ENCODE measurements at places on chromosomes 5 and 9. TPM values are rescaled to one million over a fixed set of nuclear protein-coding genes. Genes with fewer than 3 reads are reported as not detected.

DNA sequence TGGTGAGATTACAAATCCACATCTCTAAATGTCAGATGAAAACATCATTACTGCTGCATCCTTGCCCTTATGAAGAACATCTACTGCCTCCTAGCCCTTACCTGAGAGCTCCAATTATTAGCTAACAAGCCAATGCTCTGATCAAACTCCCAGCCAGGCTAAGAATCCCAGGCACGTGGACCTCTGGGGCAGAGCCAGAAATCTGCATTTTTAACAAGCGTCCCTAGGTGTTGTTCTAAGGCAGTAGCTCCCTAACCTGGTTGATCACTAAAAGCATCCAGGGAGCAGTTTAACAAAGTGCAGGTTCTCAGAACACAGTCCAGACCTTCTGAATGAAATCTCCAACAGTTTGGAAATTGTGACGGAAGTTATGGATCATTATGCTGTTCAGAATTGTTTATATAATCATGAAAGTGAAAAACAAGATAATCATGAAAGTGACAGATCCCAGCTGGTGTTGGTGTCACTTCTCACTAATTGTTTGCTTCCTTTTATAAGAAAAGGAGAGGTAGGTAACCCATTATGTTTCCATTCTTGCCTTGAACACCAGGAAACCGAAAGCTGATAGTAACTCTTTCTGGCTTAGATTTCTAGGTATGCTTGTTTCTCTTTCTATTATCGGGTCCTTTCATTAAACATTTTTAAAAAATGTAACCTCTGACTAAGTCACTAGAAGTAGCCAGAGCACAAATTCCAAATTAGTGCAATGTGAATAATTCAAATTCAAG, 216.5 kb upstream of the NR4A3 start:
- DNase-seq = no peak

GRCh38 chr9:70529833-70530232, 115.4 kb upstream of the KLF9 start:
- no peak for DNase-seq

The ZBED3 gene
- total RNA-seq = 7.6 TPM

- no peak for DNase-seq
Observed at GRCh38 chr9:94867842-94868312, 141.4 kb downstream of the AOPEP start.

GRCh38 chr5:134124289-134125038, 10.0 kb downstream of the TCF7 start:
- DNase-seq = no peak

The OTP gene
- total RNA-seq = not detected

DNA sequence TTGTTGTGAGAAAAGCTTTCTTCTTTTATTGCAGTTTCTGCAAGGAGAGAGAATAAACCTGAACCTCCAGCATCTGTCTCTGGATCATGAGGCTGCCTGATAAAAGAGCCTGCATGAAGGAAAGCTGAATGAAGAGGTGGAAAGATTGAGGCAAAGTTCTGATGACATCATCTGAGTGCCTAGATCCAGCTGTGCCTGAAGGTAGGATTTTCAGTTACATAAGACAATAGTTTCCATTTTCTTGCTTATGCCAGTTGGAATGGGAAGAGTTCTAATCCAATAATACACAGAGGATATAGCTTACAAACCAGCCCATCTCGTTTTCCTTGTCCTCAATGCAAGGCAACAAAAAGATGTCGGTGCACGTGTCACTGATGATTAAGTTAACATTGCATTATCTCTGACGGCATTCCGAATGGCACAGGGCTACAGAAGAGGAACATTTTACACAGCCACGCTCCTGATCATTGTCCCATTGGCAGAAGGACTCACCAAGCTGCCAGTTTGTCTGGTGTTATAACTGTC, 105.5 kb upstream of the ERCC6L2 start:
- DNase-seq = no peak

The MAN2A1 gene
- total RNA-seq = 45.2 TPM

- no peak for DNase-seq
Observed at GRCh38 chr5:129672006-129672405, 75.9 kb upstream of the MINAR2 start.

DNA sequence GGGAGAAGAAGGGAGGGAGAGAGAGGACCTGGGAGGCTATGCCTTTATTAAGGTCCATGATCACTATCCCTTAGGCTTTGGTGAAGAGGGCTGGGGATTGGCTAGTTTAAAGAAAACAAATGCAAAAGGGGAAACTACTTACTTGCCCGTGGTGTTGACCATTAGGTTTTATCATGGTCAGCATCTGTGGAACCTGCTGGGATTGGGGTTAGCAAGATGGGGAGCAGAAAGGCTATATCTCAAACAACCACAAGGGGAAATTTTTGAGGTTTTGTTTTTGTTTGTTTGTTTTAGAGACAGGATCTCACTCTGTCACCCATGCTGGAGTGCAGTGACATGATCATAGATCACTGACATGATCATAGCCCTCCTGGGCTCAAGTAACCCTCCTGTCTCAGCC, 9.0 kb upstream of the RAD23B start:
- DNase-seq = no peak

The CTXN3 gene
- not detected for total RNA-seq

The AFAP1L1 gene
- 54.8 TPM for total RNA-seq

The SOX30 gene
- total RNA-seq = 0.13 TPM

- DNase-seq = no peak
Observed at GRCh38 chr5:5363045-5363444, 59.4 kb upstream of the ICE1 start.

DNA sequence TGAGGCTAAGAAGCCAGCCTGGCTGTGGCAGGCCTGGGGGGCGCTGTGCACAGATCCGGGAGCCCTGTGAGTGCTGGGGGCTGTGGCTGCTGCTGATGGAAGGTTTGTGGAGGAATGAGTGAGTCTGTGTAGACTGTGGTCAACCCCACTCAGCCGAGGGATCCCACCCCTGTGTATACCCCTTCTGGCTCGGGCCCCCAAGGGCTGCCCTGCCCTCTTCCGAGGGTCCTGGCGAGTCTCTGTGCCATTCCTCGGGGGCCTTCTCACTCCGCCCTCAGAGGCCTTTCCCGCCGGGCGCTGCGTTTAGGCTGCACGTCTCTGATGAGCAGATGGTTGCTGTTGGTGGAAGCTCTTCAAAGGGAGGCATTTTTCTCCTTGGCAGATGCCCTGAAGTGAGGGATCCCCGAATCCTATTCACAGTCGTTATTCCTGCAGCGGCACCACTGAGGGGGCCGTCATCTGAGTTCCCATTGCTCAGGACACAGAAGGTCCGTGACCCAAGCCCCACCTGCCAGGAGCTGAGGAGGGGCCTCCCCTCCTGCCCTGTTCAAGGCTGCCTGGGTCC, 94.1 kb downstream of the RXRA start:
- no peak for DNase-seq

- no peak for DNase-seq
Observed at GRCh38 chr5:90446961-90447360, 27.6 kb downstream of the MBLAC2 start.

- no peak for DNase-seq
Observed at GRCh38 chr9:124257070-124257843, 492 bp upstream of the NEK6 start.

- DNase-seq = no peak
Observed at GRCh38 chr9:21779397-21779796, 23.0 kb upstream of the MTAP start.

DNA sequence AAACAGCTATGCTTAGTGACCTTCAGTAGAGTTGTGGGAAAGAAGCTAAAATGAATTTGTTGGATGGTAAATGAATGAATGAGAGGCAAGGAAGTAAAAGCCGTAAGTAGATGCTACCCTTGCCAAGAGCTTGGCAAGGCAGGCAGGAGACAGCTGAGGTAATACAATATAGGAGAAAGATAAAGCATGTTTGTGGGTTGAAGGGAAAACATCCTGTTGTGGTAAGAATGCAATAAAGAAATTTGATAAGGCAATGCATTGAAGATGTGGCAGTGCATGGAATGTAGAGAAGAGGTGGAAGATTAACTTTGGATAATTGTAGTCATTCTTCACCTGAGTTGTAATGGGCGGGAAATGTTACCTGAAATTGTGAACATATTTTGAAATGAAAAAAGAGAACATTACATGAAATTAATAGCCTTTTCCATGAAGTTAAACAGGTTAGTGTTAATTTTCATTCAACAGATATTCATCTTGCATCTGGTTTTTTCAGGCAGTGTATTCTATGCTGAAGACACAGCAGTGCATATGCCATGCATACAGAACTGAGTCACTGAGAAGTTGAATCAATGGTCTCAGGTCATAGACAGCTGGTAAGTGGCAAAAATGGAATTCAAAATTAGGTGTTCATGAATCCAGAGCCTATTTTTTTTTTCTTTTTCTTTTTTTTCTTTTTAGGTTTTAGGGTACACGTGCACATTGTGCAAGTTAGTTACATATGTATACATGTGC, 43.4 kb upstream of the SPINK5 start:
- no peak for DNase-seq

DNA sequence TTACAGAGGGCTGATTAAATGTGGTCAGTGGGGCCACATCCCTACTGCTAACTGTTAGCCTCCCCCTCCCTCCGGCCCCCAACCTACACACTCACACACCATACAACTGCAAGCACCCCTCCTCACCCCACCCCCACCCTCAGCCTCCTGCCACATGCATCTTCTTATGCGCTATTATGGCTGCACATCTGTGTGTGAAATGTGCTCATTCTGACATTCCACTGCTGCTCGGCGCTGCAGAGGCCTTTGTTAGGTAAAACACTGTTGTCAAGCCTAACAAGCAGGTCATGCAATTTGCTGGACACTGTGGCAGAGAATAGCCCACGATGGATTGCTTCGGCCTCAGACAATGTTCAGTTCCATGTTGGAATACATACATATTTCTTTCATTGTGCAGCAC, 173.6 kb downstream of the NR2F1-AS1 start:
- no peak for DNase-seq

GRCh38 chr5:74633695-74634094, 6.8 kb downstream of the ENC1 start:
- DNase-seq = no peak

- no peak for DNase-seq
Observed at GRCh38 chr9:78542491-78543181, 245.7 kb downstream of the PSAT1 start.

DNA sequence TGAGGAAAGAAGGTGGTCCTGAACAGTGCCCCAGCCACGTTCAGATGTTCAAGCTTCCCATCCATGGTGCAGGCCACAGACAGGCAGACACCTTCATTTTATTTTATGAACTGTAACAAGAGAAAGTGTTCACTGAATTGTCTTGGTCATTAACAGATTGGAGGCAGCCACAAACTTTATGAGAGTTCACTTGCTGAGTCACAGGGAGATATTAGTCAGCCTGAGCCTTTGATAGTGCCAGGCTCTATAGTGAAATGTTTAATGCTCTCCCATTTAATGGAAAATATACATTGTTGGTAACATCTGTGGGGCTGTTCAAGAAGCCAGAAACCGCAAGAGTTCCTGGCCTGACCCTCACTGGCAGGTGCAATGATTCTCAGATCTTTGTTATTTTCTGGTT, 237.0 kb downstream of the TENT4A start:
- no peak for DNase-seq

The PCDHGA5 gene
- 8.8 TPM for total RNA-seq

The IL5 gene
- not detected for total RNA-seq

DNA sequence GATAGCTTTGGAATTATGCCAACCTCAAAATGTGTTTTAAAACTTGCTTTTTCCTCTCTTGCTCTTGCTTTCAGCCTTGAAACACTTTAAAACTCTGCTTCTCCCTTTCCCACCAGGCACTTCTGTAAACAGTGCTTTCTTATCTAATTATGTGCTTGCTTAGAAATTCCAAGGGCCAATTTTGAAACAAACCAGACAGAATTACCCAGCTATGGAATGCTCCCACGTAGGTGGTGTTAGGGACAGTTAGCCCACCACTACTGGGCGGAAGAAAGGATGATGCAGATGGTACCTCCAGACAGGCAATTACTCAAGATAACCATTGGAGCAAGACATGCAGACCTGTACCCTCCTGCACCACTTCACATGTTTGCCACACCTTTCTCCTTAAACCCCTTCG, 523.0 kb upstream of the PTPRD start:
- DNase-seq = no peak

DNA sequence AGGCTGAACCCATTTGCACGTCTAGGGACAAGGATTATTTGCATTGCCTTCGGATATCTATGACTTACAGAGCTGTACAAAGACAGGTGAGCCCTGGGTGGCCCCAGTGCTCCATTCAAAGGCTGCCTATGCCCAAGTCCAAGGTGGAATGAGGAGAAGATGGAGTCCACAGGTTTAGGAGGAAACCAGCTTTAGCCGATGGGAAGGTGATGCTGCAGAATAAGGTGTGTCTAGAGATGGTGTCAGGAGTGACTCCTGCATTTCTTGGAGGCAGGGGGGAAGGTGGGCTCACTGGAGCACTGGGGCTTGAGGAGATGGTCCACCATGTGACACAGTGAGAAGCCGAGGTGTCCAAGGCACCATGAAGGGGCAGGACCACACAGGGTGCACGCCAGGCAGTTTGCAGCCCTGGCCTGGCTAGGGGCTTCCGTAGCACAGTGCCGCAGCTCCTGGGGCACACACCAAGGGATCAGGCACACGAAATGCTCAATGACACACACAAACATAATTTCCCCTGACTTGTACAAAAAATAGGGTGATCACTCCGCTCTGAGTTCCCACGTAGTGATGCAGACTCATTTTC, 32.1 kb downstream of the SEMA4D start:
- peak; percentile 27 for DNase-seq

DNA sequence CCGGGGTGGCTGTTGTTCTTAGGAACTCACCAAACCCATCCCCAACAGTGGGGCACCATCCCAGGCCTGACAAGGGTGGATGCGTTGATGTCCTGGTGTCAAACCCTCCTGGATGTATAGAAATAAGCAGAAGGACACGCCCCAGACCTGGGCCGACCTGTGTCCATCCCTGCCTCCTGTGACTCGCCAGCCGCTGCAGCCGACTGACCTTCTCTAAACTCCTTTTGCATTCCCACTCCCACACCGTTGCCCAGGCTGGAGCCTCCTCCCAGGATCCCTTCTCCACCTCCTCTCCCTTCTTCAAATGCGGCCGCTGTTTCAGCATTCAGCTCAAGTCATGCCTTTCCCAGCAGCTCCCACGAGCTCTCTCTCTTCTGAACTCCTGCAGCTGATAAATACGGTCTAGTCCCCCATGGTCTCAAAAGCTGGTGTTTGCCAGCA, 213.2 kb upstream of the IER5L start:
- DNase-seq = peak; percentile 53

- no peak for DNase-seq
Observed at GRCh38 chr5:129972465-129973141, 68.3 kb downstream of the CHSY3 start.

- no peak for DNase-seq
Observed at GRCh38 chr5:109225716-109226625, 183.8 kb downstream of the PJA2 start.

- DNase-seq = no peak
Observed at GRCh38 chr5:34599471-34600117, 56.5 kb upstream of the RAI14 start.

- no peak for DNase-seq
Observed at GRCh38 chr5:83029912-83030311, 47.3 kb downstream of the TMEM167A start.

The PCDHGC4 gene
- 4.5 TPM for total RNA-seq
